IMR-90 (cell line): ENCODE measurements at places on chromosomes 2 and 18.

GRCh38 chr2:181396256-181397123, 60.7 kb upstream of the ITGA4 start:
- no peaks in the 10 kb centered on the region for H3K36me3 ChIP-seq
- H3K4me3 ChIP-seq = no peak overlapping the region
- no peaks in the 10 kb centered on the region for H3K4me1 ChIP-seq

- H3K4me1 ChIP-seq = peaks cover 6% of the 10 kb centered on the region
Observed at GRCh38 chr2:230912046-230912445, 13.0 kb downstream of the GPR55 start.

GRCh38 chr2:185608799-185609198, 129.8 kb upstream of the FSIP2 start:
- H3K27ac ChIP-seq = no peak overlapping the region
- no peak for DNase-seq
- no peaks in the 10 kb centered on the region for H3K27me3 ChIP-seq
- no peaks in the 10 kb centered on the region for H3K36me3 ChIP-seq
- H3K4me1 ChIP-seq = no peaks in the 10 kb centered on the region

DNA sequence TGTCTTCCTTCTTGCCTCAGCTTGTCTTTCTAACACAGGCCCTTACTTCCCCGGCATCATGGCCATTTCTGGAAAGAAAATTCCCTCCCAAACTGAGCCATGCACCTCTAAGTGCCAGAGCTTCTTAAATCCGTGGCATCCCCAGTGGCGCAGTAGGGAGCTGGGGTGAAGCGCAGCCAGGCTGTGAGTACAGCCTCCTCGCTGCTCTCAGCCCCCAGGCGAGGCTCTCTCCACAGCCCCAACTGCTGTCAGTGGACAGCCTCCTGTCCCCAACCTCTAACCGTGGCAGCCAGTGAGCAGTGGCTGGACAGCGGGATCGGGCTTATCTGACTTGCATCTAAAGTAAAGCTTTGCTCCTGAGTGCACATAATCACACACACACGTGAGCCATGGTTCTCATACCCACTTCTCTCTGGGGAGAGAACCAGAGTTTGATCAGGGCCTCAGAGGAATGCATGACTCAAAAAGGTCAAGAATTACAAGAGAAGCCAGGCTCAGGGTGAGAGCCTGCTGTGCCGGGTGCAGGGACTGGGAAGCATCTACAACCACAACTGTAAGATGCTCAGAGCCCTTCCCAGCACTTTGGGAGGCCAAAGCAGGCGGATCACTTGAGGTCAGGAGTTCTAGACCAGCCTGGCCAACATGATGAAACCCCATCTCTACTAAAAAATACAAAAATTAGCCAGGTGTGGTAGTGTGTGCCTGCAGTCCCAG, 50.7 kb downstream of the SFXN5 start:
- no peak overlapping the region for H3K27ac ChIP-seq
- H3K27me3 ChIP-seq = no peaks in the 10 kb centered on the region
- peak; percentile 85 for DNase-seq
- peaks cover 15% of the 10 kb centered on the region for H3K4me1 ChIP-seq

GRCh38 chr2:71941726-71942525, 205.7 kb downstream of the CYP26B1 start:
- H3K27me3 ChIP-seq = peaks cover 27% of the 10 kb centered on the region
- no peak overlapping the region for H3K4me3 ChIP-seq
- H3K27ac ChIP-seq = no peak overlapping the region
- H3K36me3 ChIP-seq = no peaks in the 10 kb centered on the region

GRCh38 chr2:112239862-112240261, 15.0 kb downstream of the ZC3H8 start:
- H3K27me3 ChIP-seq = no peaks in the 10 kb centered on the region
- DNase-seq = no peak
- no peak overlapping the region for H3K4me3 ChIP-seq
- H3K4me1 ChIP-seq = no peaks in the 10 kb centered on the region

DNA sequence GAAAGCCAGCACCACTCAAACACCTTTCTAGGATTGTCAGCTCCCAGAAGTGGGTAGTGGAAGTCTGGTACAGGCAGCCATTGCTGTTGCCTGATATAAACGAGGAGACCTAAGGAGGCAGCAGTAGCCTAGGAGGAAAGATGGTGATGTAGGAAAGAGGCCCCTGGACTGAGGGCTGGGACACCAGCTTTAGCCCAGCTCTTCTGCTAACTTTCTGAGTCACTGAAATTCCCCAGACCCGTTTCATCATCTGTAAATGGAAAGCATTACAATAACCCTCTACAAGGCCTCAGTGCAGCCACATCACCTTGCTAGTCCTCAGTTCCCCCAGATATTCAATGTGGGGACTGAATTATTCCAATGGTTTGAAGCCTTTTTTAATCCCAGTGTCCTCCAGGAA, 336.5 kb downstream of the TNS1 start:
- no peaks in the 10 kb centered on the region for H3K36me3 ChIP-seq
- peaks cover 28% of the 10 kb centered on the region for H3K4me1 ChIP-seq
- H3K27ac ChIP-seq = no peak overlapping the region; the same call in 1 of the 2 replicates

GRCh38 chr2:180523621-180524340, 456.6 kb upstream of the UBE2E3 start:
- H3K4me3 ChIP-seq = no peak overlapping the region
- H3K4me1 ChIP-seq = peaks cover 8% of the 10 kb centered on the region
- H3K36me3 ChIP-seq = no peaks in the 10 kb centered on the region

DNA sequence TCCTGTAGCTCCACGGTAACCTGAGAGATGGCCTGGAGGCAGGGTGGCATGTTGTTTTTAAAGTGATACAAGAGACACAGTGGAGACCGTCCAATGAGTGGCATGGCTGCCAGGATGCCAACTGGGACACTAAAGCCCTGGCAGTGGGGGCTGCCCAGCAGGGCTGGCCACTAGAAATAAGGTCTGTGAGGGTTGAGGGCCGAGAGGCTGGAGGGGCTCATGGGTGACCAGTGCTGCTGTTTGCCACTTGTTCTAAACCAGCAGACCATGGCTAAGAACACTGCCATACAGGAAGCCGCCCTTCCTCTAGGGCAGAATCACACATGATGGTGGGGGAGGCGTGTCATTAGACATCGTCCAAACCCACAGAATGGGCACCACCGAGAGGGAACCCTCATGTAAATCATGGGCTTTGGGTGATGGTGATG, 71.9 kb downstream of the ALPK2 start:
- no peak for DNase-seq
- H3K36me3 ChIP-seq = peaks cover 14% of the 10 kb centered on the region
- H3K4me1 ChIP-seq = peaks cover 15% of the 10 kb centered on the region
- H3K27me3 ChIP-seq = no peaks in the 10 kb centered on the region

DNA sequence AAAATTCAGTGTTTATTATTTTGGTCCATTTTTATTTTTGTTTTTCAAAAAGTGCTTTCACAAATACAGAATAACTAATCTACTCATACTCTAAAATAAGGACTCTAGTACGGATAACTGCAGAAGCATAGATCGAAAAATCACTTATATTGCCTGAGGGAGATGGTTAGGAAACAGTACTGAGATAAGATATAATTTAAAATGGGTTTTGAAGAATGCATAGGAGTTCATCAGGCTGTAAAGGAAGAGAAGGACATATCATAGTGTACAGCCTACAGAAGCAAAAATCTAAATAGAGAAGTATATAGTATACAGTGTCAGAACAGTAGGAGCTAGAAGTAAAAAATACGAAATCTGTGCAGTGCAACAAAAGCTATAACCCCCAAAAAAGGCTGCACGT, 247.4 kb downstream of the SOX11 start:
- no peaks in the 10 kb centered on the region for H3K36me3 ChIP-seq
- no peak overlapping the region for H3K4me3 ChIP-seq
- H3K4me1 ChIP-seq = no peaks in the 10 kb centered on the region

GRCh38 chr2:177796011-177796410, 276.6 kb downstream of the PDE11A start:
- no peaks in the 10 kb centered on the region for H3K36me3 ChIP-seq
- no peaks in the 10 kb centered on the region for H3K27me3 ChIP-seq
- no peaks in the 10 kb centered on the region for H3K4me1 ChIP-seq
- DNase-seq = no peak
- no peak overlapping the region for H3K27ac ChIP-seq

GRCh38 chr2:106280722-106281446, 86.8 kb upstream of the UXS1 start:
- H3K36me3 ChIP-seq = no peaks in the 10 kb centered on the region
- H3K27ac ChIP-seq = no peak overlapping the region
- no peaks in the 10 kb centered on the region for H3K4me1 ChIP-seq
- H3K27me3 ChIP-seq = no peaks in the 10 kb centered on the region; the same call in 1 of the 2 replicates
- no peak for DNase-seq

DNA sequence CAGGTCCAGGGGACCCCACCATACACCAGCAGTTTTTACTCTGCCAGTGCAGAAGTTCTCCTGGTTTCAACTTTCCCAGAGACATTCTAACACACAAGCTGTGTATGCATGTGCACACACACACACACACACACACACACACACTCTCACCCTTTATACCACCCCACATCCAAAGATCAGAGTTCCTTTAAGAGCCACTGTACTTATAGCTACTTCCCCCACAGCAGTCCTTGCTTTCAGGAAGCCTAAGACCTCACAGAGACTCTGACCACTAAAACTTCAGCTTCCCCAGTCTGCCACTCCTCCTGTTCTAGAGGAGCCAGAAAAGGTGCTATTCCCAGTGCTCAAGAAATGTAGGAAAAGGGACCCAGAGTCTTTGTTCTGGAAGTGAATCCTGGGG, 107.8 kb downstream of the ZNF521 start:
- H3K4me1 ChIP-seq = peaks cover 28% of the 10 kb centered on the region
- no peak overlapping the region for H3K4me3 ChIP-seq
- peak overlapping the region; percentile 18; the same call in 1 of the 2 replicates for H3K27ac ChIP-seq

- H3K36me3 ChIP-seq = no peaks in the 10 kb centered on the region
- no peak overlapping the region for H3K4me3 ChIP-seq
- H3K4me1 ChIP-seq = no peaks in the 10 kb centered on the region
- H3K27me3 ChIP-seq = no peaks in the 10 kb centered on the region
- DNase-seq = no peak
Observed at GRCh38 chr2:106857882-106858478, 28.0 kb downstream of the ST6GAL2 start.

DNA sequence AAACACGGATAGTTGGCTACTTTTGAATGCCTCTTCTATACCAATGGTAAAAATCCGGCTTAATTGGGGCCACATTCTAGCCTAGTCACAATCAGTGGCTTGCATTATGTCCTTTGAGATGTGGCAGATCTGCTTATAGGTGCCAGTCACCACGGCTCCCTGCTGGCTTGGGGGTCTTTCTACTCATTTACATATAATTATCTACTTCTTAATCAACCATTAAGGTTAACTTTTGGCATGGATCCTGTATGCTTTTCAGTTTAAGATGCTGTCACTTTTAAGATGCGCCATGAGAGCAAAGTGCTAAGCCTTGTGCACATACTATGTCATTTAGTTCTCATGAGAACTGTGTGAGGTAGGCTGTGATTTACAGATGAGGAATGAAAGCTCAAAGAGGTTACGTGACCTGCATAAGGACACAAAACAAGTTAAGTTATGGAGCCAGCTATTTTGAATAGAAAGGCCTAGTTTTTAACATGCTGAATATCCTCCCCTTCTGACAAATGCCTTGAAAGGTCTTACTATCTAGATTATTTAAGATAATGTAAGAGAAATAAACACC, 4.1 kb downstream of the NEDD4L start:
- no peaks in the 10 kb centered on the region for H3K27me3 ChIP-seq
- H3K36me3 ChIP-seq = no peaks in the 10 kb centered on the region
- H3K4me1 ChIP-seq = peaks cover 3% of the 10 kb centered on the region
- H3K4me3 ChIP-seq = no peak overlapping the region

GRCh38 chr2:161708350-161708975, 84.2 kb downstream of the SLC4A10 start:
- H3K4me3 ChIP-seq = no peak overlapping the region
- no peaks in the 10 kb centered on the region for H3K36me3 ChIP-seq
- DNase-seq = no peak

DNA sequence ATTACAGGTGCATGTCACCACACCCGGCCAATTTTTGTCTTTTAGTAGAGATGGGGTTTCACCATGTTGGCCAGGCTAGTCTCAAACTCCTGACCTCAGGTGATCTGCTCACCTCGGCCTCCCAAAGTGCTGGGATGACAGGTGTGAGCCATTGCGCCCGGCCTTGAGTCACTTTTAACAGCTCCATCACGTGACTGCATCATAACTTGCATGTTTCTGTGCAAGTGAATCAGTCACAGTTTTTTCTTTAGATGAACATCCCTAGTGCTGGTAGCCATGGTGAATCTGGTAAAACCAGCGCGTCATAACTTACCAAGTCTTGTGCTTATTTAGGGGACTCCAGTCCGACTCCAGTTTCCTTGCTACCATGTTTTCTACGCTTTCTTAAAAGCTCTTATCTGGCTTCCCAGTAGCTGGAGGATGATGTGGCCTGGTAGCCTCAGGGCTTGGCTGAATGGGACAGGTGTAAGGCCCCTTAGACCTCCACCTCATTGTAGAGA, 33.1 kb downstream of the PCARE start:
- no peak for DNase-seq
- peaks cover 4% of the 10 kb centered on the region; the same call in 1 of the 2 replicates for H3K27me3 ChIP-seq
- H3K27ac ChIP-seq = no peak overlapping the region
- no peaks in the 10 kb centered on the region for H3K36me3 ChIP-seq

DNA sequence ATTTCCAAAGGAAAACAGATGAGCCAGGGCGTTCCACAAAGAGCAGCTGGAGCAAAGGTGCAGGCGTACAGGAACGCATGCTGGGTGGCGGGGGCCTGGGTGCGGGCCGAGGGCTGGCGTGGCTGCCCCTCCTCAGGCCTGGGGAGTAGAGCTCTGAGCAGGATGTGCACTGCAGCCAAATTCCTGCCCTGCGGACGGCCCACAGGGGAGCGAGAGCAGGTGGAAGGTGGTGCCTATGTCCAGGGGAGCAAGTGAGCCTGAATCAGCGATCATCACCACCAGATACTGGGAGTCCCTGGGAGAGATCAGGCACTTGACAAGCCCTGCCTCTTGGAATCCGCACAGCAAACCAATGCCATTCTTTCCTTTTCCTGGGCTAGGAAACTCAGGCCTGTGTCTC, 106.3 kb downstream of the GBX2 start:
- no peak for DNase-seq
- H3K4me1 ChIP-seq = no peaks in the 10 kb centered on the region
- H3K4me3 ChIP-seq = no peak overlapping the region
- H3K36me3 ChIP-seq = peaks cover 1% of the 10 kb centered on the region; the same call in 1 of the 2 replicates
- H3K27me3 ChIP-seq = no peaks in the 10 kb centered on the region
- no peak overlapping the region for H3K27ac ChIP-seq

GRCh38 chr2:151575338-151575737, 158.9 kb downstream of the NEB start:
- H3K27ac ChIP-seq = no peak overlapping the region
- DNase-seq = no peak
- no peaks in the 10 kb centered on the region for H3K27me3 ChIP-seq
- no peaks in the 10 kb centered on the region for H3K36me3 ChIP-seq
- no peak overlapping the region for H3K4me3 ChIP-seq

DNA sequence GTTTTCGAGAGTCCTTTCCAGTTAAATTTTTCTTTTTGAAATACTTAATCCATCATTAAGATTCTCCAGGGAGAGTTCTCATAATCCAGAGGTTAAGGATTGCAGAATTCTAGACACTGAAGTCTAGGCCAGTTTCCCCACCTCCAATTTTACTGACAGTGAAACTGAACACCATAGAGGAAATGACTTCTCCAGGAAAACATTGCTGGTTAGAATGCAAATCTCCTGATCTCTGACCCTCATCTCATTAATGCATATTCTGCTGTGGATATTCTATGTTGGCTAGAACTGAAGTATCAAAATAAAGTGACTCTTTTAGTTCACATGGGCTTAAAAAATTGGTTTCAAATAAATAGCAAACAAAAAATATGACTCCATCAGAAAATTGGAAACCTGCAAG, 105.8 kb upstream of the UGP2 start:
- H3K27ac ChIP-seq = no peak overlapping the region

- no peaks in the 10 kb centered on the region for H3K36me3 ChIP-seq
- no peak for DNase-seq
Observed at GRCh38 chr2:237943395-237944094, 23.3 kb upstream of the UBE2F start.
